ENCODE measurements at places on chromosomes 6 and 20.

GRCh38 chr6:118280210-118280609, 267.9 kb upstream of the PLN start:
- no peak for DNase-seq

GRCh38 chr6:45706319-45706718, 309.3 kb downstream of the CLIC5 start:
- no peak for DNase-seq

- no peak for DNase-seq
Measured at GRCh38 chr6:36622901-36623546, 28.9 kb downstream of the SRSF3 start.

DNA sequence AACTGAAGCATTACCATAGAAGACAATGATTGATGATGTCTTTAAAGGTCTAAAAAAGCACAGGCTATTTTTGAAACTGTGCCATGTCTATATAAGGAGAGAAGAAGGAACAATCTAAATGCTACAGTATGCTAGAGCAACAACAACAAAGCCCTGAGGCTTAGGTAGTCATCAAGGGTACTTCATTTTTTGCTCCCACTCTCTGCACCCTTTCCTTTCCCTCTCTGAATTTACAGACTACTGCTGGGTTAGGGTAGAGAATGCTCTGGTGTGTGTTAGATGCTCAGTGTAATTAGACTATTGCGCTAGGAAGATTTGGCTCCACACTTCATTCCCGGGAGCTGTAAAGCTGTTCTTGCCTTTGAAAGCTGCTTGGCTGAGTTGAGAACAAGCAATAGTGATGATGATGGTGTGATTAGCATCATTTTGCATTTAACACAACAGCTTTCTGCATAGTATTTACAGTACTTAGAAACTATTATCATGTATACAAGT, 1262.5 kb upstream of the CITED2 start:
- no peak for DNase-seq

DNA sequence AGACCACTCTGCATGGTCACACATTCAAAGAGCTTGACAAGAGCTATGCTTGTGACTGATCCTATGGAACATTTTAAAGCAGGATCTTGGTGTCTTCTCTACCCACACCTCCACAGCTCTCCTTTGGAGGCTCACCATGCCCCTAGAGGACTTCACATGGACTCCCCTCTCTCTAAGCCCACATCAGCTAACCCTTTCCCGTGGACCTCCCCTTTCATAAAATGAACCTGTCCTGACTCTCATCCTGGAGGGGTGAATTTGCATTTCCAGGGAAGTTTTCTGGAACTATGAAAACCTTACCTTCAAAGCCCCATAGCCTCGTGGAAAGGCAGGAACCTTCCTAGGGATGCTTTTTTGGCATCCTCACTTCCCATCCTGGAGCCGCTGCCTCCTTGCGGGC, 184.4 kb upstream of the SUPT3H start:
- no peak for DNase-seq

DNA sequence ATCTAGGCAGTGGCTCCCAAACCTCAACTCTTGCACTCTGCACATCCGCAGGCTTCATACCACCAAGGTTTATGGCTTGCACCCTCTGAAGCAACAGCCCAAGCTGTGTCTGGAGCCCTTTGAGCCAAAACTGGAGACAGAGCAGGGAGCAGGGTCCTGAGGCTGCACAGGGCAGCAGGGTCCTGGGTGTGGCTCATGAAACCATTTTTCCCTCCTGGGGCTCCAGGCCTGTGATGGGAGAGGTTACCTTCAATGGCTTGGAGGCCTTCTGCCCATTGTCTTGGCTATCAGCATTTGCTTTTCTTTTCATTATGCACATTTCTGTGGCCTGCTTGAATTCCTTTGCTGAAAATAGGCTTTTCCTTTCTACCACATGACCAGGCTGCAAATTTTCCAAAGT, 6.3 kb upstream of the FAM184A start:
- no peak for DNase-seq

GRCh38 chr6:43782764-43783513, 12.9 kb downstream of the VEGFA start:
- DNase-seq: no peak

- DNase-seq: no peak
Measured at GRCh38 chr6:79048611-79049010, 29.4 kb downstream of the PHIP start.

GRCh38 chr6:356828-357251, 34.7 kb upstream of the IRF4 start:
- DNase-seq: no peak

DNA sequence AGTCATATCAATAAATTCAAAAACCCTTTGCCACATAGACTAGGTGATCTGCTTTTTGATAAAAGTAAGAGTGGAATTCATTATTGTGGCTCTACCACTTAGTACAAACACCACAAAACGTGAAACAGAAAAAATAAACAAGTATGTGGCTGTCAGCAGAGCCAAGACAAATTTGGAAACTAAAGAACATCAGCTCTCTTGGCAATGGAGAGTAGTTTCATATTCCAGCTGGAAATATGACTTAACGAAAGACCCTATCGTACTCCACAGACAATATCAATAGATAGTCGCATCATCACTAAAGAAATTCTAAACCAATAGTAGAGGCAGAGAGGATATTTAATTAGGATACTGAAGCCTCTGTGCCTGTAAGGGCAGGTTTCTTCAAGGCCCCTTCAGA, 20.8 kb downstream of the TBX18 start:
- DNase-seq: no peak

DNA sequence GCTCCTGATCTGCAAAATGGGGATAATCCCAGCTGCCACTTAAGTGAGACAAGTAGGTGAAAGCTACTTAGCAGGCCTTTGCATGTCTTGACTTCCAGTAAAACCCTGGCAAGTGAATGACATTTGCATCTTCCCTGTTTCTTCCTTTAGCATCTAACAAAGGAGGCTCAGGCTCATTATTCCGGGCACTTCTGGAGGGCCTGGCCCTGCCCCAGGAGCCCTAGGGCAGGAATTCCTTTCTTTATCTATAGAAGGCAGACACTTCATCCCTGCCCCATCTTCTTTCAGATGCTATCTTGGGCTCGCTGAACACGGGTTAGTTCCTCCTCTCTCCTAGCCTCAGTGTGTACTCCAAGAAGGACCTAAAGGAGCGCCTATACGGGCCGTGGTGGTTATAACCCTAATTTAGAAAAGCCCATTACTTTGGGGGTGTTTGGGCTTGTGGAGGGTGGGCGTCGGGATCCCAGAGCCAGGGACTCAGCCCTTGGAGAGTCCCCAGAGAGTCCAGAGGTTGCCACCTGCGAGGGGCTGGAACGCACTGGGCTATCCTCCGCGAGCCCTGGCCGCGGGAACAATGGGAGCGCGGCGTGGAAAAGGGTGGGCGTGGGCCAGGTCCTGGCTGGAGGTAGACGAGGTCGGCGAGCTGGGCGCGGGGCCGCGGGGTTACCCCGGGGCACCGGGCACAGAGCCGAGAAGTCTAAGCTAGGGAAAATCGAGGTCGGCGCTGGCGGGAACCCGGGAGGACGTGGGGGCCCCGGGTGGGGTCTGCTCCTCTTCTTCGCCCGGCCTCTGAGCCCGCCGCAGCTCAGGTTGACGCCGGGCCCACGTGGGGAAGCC, 62.8 kb upstream of the EPB41L1 start:
- no peak for DNase-seq

DNA sequence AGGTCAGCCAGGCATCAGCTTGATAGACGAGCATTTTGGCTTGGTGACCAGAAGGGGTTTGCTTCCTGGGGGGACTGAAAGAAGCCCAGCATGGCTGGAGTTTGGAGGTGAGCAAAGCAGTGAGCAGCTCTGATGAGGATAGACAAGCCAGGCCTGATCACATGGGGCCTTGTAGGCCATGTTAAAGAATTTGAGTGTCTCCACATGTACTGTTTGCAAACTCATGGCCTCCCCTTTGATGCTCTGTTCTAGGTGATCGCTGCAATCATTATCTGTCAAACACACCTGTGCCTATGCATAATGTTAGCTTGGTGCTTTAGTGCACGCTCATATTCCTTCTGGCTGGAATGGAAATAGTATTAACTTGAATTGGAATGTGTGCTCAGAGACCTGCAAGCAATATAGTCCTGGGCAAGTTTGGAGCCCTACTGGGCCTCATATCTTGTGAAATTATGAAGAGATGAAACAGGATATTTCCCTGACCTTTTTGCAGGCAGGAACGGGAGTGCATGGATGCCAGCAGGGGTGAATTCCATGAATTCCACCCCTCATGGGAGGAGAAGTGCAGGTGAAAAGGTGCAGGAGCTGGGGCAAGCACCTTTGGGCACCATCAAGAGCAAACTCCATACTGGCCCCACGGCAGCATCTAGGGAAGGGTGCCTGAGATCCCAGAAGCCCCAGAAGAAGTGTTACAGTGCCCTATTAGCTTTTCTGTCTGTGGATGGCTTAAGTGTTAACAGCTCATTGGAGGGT, 480.5 kb downstream of the EPM2A start:
- no peak for DNase-seq

- no peak for DNase-seq
Measured at GRCh38 chr6:124772733-124773319, 189.4 kb upstream of the RNF217 start.

- no peak for DNase-seq
Measured at GRCh38 chr20:24560571-24561491, 91.4 kb downstream of the SYNDIG1 start.

GRCh38 chr6:87754828-87755227, 52.8 kb upstream of the AKIRIN2 start:
- DNase-seq: no peak
